NCI-H2081 (cell line): ENCODE measurements at places on chromosomes 6 and 20.

DNA sequence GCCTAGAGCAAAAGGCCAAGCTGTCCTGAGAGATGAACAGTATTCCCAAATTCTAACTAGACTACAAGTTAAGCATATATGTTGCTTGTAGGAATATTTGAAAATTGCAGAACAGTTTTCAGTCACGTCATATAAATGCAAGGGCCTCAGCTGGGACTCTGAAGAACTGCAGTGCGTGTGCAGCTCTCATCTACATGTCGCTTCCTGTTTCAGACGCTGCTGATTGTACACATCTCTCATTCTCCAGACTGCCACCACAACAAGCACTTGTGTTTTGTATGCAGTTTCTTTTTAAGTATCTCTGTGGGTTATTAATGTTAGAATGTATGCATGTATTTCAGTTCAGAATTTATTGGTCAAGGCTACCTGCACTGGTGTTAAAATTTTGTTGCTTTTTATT lies 119.7 kb downstream of the MAP3K4 start:
- no peak for DNase-seq

- DNase-seq, result no peak
Measured at GRCh38 chr6:137900815-137901214, 33.8 kb downstream of the TNFAIP3 start.

DNA sequence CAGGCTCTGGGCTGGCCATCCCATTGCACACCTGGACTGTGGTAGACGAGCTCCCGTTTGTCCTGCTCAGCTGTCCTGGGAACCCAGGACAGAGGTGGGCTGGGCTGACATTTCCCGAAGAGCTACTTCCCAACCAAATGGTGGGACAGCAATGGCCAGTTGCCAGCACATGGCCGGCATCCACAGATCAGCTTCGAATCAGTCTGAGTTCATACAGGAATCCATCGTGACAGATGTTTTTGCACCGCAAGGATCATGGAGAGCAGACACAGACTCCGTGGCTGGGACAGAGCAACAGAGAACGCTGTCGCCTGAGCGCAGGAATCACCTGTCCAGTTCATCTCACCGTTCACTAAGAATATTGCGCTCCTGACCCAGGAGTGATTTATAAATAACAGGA lies 198.5 kb downstream of the TTLL2 start:
- DNase-seq, result no peak

- DNase-seq, result no peak
Measured at GRCh38 chr6:136014454-136015437, 163.2 kb downstream of the PDE7B start.

DNA sequence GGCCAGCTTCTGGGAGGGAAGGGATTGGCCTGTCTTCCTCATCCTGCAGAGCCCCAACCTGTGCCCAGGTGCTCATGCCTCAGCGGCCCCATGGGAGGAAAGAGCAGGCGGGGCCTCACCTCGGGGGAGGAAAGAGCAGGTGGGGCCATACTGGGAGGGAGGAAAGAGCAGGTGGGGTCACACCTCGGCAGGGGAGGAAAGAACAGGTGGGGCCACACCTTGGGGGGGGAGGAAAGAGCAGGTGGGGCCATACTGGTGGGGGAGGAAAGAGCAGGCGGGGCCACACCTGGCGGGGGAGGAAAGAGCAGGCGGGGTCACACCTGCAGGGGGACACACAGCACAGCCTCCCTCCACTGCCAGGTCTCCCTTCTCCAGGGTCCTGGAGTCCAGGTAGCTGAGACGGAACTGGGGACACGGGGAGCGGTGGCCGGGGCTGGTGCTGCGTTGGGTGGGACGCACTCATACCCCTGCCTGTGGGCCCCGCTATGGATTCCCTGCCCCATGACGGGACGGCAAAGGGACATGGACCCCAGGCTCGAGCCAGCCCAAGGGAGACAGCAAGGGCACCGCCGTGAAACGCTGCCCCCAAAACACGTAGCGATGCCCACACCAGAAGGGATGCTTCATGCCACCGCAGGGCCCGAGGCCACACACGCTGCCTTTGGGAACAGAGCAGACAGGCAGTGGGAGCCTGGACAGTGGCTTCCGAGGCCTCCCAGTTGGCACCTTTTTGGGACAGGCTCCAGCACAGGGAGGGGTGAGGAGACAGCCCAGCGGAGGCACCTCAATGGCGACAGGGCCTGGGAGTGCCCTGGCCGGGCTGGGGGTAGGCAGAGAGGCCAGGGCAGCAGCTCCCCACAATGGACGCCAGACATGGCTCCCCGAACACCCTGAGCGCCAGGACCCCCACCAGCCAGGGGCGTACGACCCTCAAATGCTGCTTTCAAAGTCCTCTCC lies 43.3 kb upstream of the CHRNA4 start:
- DNase-seq, result no peak

DNA sequence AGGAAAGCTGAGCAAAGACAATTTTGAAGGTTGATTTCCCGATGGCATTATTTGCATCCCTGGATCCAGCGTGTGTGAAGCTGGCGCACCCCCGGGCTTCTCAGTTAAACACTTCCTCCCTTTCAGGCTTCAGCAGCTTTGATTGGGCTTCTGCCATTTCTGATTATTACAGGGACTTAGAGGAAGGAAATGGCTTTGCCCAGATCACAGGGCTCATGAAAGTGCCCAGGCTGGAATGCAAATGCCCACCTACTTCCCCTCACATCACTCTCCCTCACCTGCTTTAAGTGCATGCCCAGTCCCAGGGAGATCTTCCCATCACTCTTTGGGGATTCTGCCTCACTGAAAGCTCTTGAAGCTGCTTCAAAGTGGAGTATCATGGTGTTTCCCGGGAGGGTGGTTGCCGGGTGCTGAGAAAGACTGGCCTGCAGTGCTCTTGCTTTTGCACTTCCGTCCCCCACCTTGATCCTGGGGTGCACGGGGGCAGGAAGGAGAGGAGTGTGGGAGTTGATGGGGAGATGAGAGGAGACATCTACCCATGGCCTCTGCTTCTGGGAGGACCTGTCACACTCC lies 28.3 kb downstream of the PHACTR3 start:
- no peak for DNase-seq

- no peak for DNase-seq
Measured at GRCh38 chr20:38083338-38084048, 49.9 kb downstream of the RPRD1B start.

DNA sequence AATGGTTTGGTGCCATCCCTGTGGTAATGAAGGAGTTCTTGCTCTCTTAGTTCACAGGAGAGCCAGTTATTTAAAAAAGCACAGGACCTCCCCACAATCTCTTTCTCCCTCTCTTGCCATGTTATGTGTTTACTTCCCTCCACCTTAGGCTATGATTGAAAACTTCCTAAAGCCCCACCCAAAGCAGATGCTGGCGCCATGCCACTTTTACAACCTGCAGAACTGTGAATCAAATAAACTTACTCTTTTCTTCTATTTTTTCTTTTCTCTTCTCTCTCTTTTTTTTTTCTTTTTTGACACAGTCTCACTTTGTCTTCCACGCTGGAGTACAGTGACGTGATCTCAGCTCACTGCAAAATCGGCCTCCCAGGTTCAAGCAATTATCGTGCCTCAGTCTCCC lies 508.4 kb upstream of the EPHA7 start:
- DNase-seq, result no peak

DNA sequence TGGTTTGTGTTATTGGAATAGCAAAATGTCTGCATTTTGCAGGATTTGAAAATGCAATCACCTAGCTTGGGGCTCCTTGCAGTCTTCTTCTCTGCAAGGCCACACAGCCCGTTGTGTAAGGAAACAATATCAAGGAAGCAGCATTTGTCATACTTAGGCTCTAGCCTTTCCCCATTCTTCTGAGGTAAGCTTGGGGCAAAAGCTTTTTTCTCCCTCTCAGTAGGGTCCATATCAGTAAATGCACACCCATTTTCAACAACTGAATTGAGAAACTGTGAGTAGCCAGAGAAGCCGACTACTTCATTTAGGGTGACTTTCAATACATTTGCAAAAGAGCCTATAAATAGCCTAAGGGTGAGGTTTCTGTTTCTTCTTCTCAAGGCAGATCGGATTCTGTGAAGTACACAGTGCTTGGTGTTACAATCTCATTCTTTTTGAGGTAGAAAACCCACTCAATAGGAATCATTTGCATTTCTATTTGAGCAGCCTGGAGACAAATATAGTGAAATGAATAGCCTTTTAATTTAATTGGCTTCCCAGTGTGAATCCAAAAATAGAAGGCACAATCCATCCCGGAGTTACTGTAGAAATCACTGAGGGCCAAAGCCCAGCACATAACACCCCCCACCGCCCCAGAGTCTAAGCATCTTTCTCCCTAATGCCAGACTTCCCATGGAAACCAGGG lies 61.8 kb downstream of the BTBD3 start:
- DNase-seq, result no peak

- DNase-seq, result no peak
Measured at GRCh38 chr6:7546896-7547295, 5.4 kb downstream of the DSP start.

DNA sequence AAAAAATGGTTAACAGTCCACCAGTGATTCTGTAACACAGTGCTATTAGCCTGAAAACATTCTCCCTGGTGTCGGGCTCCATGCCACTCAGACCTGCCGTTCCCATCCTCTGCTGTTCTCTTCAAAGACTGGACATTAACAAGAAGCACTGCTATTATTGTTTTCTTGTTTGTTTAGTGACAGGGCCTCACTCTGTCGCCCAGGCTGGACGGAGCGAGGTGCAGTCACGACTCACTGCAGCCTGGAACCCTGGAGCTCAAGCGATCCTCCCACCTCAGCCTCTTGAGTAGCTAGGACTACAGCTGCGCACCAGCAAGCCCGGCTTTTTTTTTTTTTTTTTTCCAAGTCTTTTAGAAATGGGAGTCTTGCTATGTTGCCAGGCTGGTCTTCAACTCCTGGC lies 9.6 kb downstream of the RMND1 start:
- DNase-seq, result no peak

GRCh38 chr6:160767647-160768019 lies 65.6 kb downstream of the PLG start:
- DNase-seq, result no peak

GRCh38 chr6:4941782-4942672 lies 61.8 kb downstream of the RPP40 start:
- no peak for DNase-seq

GRCh38 chr6:53128842-53129241 lies 19.8 kb downstream of the GCM1 start:
- no peak for DNase-seq

- no peak for DNase-seq
Measured at GRCh38 chr6:169328112-169328801, 74.6 kb upstream of the THBS2 start.

DNA sequence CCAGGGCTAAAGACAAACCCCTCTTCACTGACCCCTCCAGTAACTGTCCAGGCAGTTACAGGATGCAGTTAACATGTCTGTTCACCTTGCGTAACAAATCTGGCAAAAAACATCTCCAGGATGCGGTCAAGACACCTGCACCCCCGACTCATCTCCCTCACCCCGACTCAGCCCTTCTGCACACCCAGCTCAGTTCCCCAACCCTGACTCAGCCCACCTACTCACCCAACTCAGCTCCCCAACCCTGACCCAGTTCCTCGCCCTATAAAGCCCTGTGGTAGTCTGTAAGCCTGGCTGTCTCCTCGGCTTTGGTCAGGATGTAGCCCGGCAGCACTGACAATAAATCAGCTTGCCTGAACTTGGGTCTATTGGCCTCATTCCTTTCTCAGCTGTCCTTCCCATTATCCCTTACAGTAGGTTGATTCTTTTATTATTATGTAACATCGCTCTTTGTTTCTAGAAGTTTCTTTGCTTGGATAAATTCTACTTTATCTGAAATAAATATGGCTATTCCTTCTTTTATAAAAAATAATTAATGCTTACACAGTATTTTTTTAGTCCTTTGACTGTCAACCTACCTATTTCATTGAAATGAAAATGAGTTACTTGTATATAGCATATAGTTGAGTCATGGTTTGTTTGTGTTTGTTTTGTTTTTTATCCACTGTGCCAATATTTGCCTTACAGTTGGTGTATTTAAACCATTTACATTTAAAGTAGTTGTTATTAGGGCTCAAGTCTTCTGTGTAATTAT lies 12.9 kb upstream of the ADTRP start:
- DNase-seq, result no peak

- DNase-seq, result no peak
Measured at GRCh38 chr6:29757701-29758293, 34.6 kb downstream of the HLA-F start.

GRCh38 chr20:32287231-32287638 lies 9.8 kb downstream of the KIF3B start:
- DNase-seq, result no peak

DNA sequence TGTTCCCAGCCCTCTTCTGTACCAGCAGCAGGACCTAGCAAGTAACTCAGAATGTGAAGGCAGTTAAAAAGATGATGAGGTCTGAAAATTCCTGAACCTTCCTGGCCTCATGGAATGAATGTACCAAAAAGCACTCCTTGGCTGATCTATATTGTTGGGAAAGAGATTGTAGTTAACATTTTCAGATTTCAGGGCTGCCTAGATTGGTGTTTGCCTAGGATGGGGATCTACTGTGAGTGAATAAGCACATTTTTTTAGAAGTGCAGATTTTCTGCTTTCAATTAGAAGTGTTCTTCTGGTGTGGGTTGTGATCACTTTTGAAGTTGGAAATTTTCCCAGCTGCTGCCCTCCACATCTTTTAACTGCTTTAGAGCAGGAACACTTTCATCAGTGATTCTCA lies 6.2 kb downstream of the MYLIP start:
- DNase-seq, result no peak

DNA sequence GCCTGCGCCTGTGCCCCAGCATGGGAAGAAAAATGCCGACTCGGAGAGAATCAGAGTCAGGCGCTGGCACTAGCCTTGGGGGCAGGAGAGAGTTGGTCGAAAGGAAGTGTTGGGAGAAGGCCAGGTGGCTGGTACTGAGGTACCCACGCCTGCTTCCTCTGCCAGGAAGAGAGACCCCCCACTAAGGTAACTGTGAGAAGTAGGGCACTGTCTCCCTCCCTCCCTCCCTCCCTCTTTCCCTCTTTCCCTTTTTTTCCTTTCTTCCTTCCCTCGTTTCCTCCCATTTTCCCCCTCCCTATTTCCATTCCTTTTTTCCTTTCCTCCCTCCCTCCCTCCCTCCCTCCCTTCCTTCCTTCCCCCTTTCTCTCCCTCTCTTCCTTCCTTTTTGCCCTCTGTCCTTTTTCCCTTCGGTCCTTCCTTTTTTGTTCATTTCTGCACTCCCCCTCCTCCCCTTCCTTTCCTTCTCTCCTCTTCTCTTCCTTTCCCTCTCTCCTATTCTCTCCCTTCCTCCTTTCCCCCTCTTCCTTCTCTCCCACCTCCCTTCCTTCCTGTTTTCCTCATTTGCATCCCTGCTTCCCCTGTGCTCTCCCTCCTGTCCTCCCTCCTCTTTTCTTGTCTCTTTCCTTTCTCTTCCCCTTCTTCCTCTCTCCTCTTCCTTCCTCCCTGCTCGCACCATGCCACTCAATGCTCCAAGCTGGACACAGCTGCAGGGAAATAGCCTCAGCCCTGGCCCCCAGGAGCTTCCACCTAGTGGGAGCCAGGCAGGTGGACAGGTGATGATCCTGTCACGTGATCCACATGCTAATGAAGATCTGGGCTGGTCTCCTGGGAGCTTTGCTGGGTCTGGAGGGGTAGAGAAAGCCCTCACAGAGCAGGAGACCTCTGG lies 148.0 kb downstream of the DHX35 start:
- DNase-seq, result no peak

DNA sequence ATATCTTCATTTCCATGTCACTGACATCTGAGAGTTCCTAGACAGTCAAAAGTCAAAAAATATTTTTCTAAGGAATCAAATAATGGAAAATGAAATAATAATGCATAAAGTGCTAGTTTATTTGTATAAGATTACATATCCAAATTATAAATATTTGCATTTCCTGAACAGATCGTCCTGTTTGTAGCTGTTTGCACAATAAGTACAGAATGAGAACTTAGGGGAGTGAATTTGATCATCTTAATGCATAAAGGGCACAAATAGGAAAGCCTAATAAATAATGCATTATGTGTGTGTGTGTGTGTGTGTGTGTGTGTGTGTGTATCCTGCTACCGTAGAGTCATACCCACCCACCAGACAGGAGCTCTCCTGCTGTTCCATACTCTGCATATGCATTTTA lies 521.0 kb upstream of the EPHA7 start:
- no peak for DNase-seq
